Stimulated activated CD4-positive, alpha-beta T cell treated with anti-CD3 and anti-CD28 coated beads, Interleukin-12 subunit alpha, Interleukin-12 subunit beta, amount 100 ng/mL, for 48 hours (primary cell): ENCODE measurements at places on chromosomes 6 and 20.

- no peak for DNase-seq
Observed at GRCh38 chr6:170453586-170454511, 99.3 kb downstream of the PSMB1 start.

DNA sequence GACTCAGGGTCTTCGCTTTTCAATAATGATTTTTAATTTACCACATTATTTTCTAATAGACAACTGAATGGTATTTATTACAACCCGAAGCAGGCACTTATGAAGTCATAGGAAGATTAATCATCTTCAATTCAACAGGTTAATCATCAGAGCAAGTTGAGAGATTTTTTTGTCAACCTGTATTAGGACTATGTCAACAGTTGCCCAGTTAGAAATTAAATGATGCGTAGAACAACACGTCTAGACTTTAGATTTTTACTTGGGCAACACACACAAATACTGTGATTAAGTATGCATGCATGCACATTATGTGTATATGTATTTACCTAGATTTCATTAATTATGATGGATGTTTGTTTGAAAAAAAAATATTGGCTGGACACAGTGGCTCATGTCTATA is 4.3 kb downstream of the ILRUN start:
- no peak for DNase-seq

- DNase-seq = no peak
Observed at GRCh38 chr6:29107758-29108157, at the start of gene OR2J3. OR2J3 (plus strand) TSS chr6:29108058; CDS start chr6:29111891, 3,833 bp downstream.

DNA sequence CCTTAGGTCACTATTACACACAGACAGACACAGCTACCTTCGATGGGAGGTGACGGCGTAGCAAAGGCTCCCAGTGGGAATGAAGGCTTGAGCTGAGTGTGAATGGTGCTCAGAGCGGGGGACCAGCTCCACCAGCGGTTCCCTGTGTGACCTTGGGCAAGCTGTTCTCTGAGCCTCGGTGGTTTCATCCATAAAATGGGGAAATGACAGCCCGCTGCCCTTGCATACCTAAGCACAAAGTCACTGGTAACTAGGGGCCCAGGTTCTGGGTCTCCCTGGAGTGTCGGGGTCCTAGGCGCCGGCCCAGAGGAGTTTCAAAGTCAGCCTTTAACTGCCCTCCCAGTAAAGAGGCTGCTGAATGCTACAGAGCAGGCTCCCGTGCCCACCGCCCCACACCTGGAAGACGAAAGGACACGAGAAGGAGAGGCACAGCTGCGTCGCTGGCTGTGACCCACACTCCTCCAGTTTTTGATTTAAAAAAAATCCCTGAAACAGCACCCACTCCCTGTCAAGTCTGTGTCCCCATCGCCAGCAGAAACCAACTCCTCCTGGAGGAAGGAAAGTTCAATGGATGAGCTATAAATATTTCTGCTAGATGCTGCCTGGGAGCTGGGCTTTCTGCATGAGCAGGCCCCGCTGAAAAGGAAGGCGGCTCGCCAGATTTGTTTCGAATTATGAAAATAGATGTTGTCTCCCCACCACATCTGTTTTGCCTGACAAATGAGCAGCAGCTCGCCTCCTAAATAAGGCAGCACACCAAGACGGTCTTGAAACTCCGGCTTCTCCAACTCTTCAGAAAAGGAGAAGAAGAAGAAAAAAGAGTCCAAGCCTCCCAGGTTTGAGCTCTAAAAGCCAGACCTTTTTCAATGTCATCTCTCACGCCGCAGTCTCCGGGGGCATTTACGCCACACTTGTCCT is 27.4 kb downstream of the PMEPA1 start:
- no peak for DNase-seq

- DNase-seq = no peak
Observed at GRCh38 chr6:168129292-168130167, 50.5 kb upstream of the FRMD1 start.

- no peak for DNase-seq
Observed at GRCh38 chr6:126261792-126262421, 78.0 kb upstream of the CENPW start.

DNA sequence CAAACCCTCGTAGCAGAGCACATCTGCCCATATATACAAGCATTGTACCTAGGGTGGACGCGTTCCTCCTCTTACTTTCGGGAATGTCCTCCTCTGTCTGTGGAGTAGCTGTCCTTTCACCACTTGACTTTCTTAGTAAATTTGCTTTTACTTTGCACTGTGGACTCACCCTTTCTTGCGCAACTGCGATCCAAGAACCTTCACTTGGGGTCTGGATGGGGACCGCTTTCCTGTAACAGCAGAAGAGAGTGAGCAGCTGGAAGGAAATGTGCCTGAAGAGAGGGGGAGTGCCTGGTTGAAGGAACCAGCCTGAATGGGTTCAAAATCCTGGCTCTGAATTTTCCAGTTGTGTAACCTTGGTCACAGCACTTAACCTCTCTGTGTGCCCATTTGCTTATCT is 40.1 kb upstream of the PMEPA1 start:
- no peak for DNase-seq

- DNase-seq = no peak
Observed at GRCh38 chr20:35434085-35435005, 3.7 kb downstream of the GDF5 start.

DNA sequence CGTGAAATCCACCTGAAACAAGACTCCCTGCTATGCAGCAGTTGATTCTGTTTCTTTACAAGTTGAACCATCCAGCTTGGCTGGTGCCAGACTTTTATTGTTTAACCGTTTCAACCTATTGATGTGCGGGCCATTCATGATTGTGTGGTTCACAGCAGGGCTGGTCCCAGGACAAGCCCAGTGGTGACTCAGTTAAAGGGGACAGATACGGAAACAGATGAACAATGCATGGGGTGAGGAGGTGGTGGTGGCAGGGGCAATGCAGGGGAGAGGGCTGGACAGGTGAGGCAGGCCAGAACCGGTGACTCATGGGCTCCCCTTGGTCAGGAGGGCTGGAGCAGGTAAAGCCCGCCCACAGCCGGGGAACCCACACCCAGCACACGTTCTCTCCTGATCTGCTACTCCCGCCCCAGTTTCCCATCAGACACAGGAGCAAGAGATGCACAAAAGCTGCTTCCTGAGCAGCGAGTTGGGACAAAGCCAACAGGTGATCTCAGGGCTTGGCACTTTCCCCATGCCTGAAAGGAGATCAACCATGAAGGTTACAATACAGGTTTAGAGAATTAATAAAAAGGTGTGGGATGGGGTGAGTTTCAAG is 232.2 kb downstream of the LY86 start:
- no peak for DNase-seq

- no peak for DNase-seq
Observed at GRCh38 chr20:46458866-46459750, 52.7 kb upstream of the ELMO2 start.
